ENCODE measurements at places on chromosomes 1 and 21.

DNA sequence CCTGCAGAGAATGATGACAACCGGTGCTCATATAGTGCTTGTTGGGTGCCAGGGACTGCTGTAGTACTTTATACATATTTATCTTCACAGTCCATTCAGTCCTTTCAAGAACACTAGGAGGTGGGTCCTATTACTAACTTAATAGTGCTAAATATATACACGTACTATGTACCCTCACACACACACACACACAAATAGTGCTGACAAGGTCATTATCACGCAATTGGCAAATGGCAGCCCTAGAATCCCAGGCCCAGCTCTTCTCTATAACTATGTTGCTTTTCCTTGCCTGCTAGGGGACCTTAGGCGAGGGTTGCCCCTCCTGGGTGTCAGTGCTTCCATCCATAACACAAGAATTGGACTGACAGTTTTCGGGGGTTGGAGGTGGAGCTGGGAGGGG lies 33.5 kb downstream of the TNFRSF8 start:
- no peak for DNase-seq

- peak; percentile 6 for DNase-seq
Observed at GRCh38 chr1:70887936-70888335, 159.7 kb downstream of the PTGER3 start.

GRCh38 chr1:184596950-184597645 lies 157.6 kb downstream of the EDEM3 start:
- no peak for DNase-seq

DNA sequence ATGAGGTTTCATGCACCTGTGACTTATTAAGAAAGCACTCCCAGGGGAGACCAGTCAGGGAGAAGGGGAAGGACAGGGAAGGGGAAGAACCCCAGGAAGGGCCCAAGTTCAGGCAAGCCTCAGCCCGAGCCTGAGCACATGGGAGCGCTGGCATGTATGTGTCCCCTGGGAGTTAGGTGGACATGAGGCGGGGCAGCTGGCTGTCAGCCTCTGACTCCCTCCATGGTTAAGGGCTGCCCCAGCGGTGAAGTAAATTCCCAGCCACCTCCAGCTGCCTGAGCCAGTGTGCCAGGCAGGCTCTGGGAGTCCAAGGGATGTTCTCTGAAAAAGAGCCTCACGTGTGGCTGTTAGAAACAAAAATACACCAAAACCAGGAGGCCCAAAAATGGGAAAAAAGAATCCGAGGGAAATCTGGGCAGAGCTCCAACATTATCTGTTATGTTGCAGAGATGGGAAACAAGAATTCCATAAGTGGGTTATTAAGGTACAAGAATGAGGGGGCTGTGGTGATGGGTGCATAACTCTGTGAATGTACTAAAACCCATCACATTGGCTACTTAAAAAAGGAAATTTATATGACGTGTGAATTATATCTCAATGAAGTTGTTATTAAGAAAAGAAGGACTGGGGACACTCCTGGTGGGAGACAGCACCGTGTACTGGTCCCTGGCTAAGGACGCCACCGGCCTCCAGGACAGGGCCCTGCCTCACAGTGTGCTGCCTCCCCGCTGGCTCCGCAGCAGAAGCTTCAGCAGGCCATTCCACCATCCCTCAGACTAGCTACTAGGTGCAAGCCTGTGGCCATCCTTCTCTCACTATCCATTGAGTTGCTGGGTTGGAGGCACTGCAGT lies 18.7 kb downstream of the DMRTB1 start:
- no peak for DNase-seq

DNA sequence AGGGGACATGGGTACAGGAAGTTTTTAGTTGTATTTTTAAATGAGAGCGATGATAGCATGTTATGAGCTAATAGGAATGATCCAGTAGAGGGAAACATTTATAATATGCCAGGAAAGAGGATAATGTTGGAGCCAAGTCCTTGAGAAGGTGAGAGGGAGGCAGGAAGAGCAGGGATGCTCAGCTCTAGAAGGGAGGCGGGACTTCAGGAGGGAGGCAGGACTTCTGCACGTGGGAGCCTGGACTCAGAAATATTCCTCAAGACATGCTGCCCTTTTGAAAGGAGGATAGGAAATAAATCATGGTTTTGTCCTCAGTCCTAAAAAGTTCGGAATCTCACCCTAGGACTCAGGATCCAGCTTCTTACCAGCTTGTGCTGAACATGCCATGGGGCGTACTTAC lies 5.9 kb downstream of the ADARB1 start:
- no peak for DNase-seq

GRCh38 chr1:80244372-80244771 lies 1237.8 kb upstream of the ADGRL4 start:
- no peak for DNase-seq

GRCh38 chr1:235941876-235942624 lies 75.3 kb upstream of the LYST start:
- DNase-seq = no peak

- no peak for DNase-seq
Observed at GRCh38 chr1:93704052-93704451, 22.4 kb upstream of the BCAR3 start.

DNA sequence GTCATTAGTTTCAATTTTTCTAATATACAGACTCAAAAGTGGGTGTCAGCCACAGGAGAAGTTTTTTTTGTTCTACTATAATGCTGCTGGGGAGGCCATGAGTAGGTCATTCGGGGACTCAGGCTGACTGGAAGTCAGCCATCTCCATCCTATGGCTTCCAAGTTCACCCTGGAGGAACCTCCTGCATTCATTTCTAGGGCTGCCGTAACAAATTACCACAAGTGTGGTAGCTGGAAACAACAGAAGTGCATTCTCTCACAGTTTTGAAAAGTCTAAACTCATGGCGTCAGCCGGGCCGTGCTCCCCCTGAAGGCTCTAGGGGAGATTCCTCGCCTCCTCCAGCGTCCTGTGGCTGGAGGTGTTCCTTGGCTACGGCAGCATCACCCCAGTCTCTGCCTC lies 17.7 kb downstream of the AGT start:
- DNase-seq = no peak

DNA sequence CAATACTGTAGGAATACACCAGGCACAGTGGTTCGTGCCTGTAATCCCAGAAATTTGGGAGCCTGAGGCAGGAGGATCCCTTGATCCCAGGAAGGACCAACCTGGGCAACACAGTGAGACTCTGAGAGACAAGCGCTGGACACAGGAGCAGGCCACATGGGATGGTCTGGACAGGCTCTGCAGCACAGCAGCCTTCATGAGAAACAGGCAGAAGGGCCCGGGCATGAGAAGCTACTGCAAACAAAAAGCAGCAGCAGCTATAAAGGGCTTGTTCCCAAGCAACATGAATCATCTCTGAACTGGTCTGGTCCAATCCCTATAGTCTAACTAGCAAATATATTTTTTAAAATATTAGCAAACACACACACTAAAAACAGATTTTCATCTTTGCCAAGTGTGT lies 35.5 kb upstream of the SLAMF9 start:
- DNase-seq = no peak

GRCh38 chr1:205107327-205107726 lies 14.5 kb downstream of the RBBP5 start:
- no peak for DNase-seq

- DNase-seq = peak; percentile 52
Observed at GRCh38 chr1:224540535-224540934, 75.6 kb upstream of the CNIH3 start.

- no peak for DNase-seq
Observed at GRCh38 chr21:25081096-25081495, 526.2 kb downstream of the MRPL39 start.

- DNase-seq = no peak
Observed at GRCh38 chr1:58402444-58402843, 144.1 kb downstream of the OMA1 start.

DNA sequence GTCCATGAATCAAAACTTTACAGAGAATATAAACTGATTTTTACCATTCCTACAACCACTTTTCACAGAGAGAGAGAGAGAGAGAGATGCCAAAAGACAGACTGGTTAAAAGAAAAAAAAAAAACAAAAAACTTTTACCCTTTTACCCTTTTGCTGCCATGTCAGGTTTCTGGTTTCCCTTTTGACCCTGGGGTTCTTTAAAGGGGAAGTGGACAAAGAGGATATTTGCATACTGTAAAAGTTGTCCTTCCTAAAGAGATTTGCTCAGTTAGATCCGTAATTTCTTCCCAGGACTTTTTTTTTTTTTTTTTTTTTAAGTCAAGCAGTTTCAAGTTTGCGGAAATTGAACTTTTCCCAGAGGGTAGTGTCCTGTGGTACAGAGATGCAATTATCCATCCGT lies 287.8 kb upstream of the RGS18 start:
- DNase-seq = no peak

DNA sequence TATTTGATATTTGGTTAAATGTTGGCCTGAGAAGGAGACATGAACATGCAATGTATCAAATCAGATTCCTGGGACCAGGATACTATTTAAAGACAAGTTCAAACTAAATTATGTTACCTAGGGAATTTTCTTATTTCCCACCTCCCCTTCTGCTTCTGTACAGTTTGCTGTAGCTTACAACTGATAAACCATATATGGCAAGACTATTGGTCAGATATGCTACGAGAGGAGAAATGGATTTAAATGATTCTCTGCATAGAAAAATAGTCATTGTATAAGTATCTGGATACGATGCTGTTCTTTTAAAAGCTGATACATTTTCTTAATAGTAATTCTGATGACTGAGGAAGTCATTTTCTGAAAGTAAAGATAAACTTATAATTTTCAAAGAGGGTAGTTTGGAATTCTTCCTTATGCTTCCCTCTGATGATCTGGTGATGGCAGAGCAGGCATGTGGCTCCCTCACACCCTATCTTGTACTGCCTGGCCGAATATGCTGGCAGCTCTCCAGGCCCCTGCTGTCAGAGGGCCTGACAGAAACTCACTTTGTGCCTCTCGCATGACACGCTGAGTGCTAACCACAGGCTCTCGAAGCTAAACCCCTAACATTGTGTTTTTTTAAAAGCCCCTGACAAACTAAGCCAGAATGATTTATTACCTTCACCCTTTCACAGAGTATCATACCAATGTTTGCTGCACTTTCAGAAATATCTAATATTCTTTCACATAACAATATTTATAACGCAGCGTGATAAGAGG lies 19.4 kb downstream of the RRP15 start:
- DNase-seq = no peak

DNA sequence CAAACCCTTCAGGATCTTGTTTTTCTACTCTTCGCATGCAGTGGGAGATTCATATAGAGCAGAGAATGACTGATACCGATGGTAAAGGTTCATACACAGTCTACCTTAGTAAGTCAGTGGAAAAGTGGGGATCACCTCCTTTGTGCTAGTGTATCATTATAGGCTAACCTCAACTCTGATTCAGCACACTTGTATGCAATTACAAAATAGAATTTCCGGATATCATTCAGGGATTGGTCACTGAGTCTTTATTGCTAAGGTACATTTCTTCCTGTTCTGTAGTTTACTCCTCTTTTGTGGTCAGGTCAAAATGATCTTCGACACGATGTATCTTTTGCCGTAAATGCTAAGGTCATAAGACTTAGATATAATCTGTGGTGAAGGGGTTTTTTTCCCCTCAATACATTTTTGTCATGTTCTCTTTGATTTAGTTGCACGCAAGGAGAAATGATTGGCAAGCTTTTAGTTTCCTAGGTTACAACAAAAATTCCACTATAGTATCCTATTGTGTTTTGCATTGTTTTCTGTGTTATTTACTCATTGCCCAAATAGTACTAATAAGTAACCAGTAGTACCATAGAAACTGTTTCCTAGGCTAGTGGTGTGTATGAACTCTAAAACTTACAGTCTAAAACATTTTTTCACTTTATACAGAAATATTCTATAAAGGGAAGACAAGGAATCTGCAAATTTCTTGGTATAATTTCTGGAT lies 35.7 kb upstream of the PLA2G4A start:
- DNase-seq = no peak

DNA sequence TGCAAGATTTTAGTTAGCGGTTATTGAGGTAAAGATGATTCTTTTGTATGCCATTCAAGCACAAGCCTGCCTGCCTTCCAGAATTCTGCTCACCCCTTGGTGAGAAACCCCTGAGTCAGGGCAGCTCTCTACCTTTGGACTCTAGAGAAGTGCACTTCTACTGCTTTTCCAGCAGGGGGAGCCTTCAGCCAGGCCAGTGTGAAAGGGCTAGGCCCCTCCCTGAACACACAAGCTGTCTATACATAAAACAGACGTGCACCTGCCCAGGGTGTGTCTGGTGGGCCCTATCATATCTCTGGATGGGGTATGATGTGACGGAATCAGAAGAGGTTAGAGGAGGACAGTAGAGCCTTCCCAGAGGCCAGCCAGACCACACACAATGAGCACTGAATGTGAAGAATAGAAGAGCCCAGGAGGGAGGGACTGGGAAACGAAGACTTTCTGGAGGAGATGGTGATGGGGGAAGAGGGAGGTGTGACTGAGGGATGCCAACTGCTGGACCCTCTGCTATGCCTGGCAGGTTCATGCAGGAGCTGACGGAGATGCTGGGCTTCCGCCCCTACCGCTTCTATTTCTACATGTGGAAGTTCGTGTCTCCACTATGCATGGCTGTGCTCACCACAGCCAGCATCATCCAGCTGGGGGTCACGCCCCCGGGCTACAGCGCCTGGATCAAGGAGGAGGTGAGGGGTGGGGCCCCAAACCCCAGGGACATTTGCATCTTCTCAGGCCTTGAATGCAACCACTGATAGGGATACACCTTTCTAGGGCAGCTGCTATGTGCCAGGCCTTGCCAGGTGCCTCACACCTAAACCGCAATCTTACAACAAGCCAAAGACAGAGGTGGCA lies 13.0 kb upstream of the KCNC4 start:
- DNase-seq = no peak

DNA sequence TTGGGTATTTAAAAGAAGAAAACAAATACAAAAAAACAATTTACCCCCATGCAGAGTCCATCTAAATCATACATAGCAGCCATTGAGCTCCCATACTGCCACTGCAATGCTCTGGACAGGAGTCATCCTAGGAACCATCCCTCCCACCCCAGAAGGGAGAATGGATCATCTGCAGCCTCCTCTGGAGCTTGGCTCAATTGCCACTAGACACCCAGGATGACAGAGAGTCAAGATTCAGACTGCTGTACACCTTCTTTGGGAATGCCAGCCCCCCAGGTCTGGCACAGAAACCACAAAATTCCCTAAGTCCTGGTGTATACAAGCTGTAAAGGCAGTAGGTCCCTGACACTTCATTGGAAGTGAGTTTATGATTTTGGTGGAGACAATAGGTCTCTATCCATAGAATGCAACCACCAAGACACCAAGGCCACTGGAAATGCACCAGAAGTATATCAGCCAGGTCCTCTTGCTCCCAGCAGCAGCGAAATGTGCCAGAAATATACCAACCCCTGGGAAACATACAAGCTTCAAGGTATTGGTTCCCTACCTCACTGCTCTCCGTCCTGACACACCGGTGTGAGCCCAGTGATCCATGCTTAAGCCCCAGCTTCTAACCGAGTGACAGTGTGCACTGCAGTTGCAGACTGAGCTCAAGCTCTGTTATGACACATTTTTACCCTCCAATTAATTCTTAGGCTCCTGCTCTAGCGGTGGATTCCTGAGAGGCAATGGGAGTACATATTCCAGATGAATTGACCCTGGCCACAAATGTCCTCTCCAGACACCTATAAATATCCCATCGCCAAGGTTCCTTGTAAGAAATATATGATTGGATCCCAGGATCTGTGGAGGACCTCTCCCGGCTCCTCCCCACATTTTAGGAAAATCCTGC lies 4.4 kb downstream of the TAL1 start:
- no peak for DNase-seq

All from retinal pigment epithelial cell (primary cell).